ENCODE measurements at places on chromosomes 4 and X. TPM values are rescaled to one million over a fixed set of nuclear protein-coding genes. Genes with fewer than 3 reads are reported as not detected.

SYN1 gene
- 0.07 TPM for total RNA-seq

SSX1 gene
- not detected for total RNA-seq

MOSPD2 gene
- 8.9 TPM for total RNA-seq

CTSO gene
- 8.7 TPM for total RNA-seq

ZRSR2 gene
- 4.9 TPM for total RNA-seq

DMP1 gene
- total RNA-seq = not detected

FABP2 gene
- total RNA-seq = not detected

NAP1L3 gene
- not detected for total RNA-seq

CFI gene
- total RNA-seq = 47.5 TPM

RBM47 gene
- total RNA-seq = 0.07 TPM

XAGE2 gene
- total RNA-seq = not detected

PLAC8 gene
- 2.1 TPM for total RNA-seq

CSN2 gene
- not detected for total RNA-seq

GLRA3 gene
- not detected for total RNA-seq

GPC4 gene
- 0.13 TPM for total RNA-seq

PHKA2 gene
- total RNA-seq = 7.2 TPM

TMEM31 gene
- total RNA-seq = not detected

HTN3 gene
- not detected for total RNA-seq

NLRP2B gene
- total RNA-seq = not detected

TRIM2 gene
- 14.1 TPM for total RNA-seq

Measured in mammary microvascular endothelial cell (primary cell).